ENCODE measurements at places on chromosomes 2 and 18.

DNA sequence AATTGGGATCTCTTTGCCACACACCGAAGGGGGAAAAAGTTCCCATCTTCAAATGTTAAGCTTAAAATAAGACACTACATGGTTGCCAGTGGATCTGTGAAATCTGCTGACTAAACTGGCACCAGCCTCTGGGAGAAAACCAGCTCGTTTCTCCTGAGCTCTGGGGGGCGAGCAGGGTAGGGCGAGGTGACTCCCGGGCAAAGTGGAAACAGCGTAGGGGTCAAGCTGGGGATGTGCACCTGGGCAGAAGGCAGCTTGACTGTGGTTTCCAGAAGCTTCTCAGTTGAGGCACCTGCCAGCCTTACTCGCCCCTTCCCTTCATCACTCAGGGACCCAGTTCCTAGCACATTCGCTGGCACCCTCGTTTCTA is 62.8 kb downstream of the SFXN5 start:
- DNase-seq = no peak

DNA sequence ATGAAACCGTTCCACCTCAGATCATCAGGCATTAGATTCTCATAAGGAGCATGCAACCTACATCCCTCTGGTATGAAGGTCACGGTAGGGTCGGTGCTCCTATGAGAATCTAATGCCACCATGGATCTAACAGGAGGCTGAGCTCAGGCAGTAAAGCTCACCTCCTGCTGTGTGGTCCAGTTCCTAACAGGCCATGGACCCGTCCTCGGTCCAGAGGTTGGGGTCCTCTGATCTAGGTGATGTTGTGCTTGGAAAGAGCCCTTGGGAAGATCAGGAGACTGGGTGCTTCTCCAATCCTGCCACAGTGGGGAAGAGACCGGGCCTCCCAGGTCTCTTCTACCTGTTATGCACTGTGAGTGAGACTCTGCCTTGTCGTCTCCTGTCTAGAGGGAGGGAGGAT is 104.6 kb downstream of the ACKR3 start:
- DNase-seq = no peak

- DNase-seq = no peak
Measured at GRCh38 chr18:31436825-31437224, 10.7 kb upstream of the DSG3 start.

- peak; percentile 92 for DNase-seq
Measured at GRCh38 chr18:8858888-8859511, 153.6 kb downstream of the MTCL1 start.

GRCh38 chr2:88950010-88950409 is 258.5 kb downstream of the RPIA start:
- DNase-seq = no peak

DNA sequence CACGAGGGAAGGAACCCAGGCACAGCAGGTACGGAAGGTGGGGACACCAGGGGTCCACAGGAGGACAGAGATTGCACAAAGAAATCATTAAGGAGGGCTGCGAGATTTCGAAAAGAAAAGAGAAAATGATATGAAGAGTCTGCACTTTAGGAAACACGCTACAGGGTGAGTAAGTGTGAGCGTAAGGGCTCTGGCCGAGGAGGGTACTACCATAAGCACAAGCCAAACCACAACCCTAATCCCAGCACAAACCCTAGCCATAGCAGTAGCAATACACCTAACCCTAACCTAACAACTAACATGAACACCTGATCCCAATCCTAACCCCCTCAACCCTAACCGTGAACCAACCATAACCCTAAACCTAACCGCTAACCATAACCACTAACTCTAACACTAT is 104.0 kb downstream of the ZNF516 start:
- DNase-seq = no peak

- no peak for DNase-seq
Measured at GRCh38 chr2:241096979-241097378, 5.1 kb downstream of the MTERF4 start.

DNA sequence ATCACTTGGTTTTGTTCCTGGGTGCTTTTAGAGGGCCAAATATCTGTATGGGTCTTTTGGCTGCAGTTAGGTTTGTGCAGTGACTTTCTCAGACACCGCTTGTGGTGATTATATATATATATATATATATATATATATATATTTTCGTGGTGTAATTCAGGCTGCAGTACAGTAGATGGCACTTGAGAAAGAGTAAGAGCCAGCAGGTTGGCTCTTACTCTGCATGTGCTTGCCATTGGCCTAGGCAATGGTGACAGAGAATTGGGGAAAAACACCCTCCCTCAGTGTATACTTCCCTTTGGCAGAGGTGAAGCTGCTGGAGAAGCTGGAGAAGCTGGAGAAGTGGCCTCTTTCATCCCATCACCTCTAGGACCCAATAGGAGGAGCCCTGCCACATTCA is 22.2 kb upstream of the MYL1 start:
- no peak for DNase-seq

- DNase-seq = peak; percentile 66
Measured at GRCh38 chr2:85933753-85934594, 45.2 kb upstream of the ST3GAL5 start.

GRCh38 chr18:8741532-8741931 is 36.2 kb downstream of the MTCL1 start:
- no peak for DNase-seq

- no peak for DNase-seq
Measured at GRCh38 chr2:102473631-102474030, 605 bp downstream of the SLC9A4 start.

- no peak for DNase-seq
Measured at GRCh38 chr18:13136904-13137669, 81.5 kb upstream of the LDLRAD4 start.

DNA sequence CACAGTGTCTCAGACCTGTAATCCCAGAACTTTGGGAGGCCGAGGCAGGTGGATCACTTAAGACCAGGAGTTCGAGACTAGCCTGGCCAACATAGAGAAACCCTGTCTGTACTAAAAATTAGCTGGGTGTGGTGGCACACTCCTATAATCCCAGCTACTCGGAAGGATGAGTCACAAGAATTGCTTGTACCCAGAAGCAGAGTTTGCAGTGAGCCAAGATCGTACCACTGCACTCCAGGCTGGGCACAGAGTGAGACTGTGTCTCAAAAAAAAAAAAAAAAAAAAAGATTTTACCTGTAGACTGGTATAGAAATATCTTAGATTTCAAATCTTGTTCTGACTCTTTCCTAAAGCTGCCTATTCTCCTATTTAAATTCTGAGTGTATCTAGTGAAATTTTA is 7.2 kb upstream of the KLHL29 start:
- no peak for DNase-seq

DNA sequence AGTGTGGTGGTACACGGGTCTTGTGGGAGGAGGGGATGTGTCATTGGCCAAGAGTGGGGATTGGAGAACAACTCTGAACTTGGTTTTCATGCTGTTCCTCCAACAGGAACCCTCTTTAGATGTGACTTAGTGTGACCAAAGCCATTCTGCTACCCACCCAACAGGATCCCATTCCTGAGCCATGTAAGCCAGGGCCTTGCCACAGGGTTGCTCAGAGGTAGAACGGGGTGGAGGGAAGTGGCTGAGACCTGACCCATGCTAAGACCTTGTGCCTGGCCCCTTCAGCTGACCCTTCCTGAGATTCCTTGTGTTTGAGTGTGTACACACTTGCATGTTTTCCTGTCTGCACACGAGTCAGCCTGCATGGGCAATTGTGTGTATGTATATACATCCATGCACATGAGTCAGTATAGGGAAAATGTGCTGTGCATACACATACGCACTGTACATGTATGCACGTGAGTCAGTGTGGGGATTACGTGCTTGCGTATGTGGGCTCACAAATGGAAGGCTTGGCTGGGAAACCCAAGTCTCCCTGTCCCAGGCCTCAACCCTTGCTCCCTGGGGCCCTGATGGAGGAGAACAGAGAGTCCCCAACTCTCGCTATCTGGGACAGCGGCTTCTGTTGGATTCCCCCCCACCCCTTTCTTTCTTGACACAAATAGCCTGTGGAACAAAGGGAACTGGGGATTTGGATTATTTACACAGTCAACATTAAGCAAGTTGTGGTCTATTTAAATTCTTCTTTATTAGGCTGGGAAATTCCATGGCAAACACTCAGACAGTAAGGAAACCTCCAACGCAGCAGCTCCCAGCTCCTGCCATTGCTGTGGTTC is 339.8 kb downstream of the DYSF start:
- no peak for DNase-seq

GRCh38 chr2:24421668-24422067 is 61.3 kb upstream of the ITSN2 start:
- no peak for DNase-seq

DNA sequence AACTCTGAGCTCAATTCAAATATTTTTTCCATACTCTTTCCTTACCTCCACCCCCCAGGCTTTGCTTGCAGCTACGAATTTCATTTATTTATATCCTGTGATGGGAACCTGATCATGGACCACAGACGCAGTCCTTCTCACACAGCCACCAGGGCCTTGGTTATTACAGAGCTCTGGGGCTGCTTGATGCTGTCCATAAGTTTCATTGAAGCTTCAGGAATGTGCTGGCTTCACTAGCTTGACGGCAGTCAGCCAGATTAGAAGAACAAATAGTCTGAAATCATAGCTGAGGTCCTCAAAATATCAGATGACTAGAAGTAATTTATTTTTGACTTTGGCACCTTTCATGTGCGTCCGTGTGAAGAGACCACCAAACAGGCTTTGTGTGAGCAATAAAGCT is 104.9 kb downstream of the VWA3B start:
- no peak for DNase-seq

DNA sequence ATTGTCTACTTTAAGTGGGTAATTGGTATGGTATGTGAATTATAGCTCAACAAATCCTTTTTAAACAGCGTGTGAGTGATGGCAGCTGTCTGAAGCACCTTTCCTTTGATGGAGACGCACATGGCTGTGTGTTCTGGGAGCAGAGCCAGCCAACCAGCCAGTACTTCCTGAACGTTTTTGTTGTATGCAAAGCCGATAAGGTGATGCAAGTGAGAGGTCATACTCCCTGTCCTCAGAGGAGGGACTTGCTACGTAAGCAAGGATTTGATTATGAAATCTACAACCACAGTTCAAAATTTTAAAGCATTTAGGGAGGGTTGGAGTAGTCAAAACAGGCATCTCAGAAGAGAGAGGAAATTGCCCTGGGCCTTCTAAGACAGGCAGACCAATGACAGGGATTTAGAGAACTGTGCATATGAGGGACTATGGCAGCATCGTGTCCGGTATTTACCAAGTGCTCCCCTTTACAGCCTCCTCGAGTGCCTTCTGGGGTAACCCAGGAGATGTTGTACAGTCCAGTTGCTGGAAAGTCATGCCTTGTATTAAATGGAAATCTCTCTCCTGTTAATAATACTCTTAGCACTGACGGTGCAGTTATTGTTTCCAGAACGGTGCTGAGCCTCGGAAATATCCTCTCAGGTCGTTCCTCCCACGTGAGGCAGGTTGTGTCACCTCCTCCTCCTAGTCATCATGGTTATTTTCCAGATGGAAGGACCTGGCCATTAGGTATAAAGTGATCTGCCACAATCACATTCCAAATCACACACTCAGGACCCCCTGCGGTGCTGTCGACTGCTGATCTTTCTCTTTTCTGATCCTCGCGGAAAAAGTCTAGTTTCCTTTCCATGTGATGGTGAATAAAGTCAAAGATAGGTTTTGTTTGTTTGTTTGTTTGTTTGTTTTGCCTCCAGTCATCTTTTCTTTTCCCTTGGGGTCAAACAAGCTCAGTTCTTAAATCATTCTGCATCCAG is 28.4 kb downstream of the ARHGEF4 start:
- DNase-seq = peak; percentile 1

DNA sequence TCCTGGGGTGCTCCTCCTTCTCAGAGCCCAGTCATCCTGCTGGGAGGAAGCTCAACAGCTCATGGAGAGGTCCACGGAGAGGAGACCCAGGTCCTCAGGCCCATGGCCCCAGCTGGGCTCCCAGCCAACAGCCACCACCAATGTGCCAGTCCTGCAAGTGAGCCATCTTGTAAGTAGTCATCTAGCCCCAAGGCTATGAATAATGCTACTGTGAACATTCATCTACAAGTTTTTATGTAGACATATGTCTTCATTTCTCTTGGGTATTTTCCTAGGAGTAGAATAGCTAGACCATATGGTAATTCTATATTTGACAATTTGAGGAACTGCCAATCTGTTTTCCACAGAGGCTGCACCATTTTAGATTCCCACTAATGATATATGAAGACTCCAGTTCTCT is 166.1 kb downstream of the MTCL1 start:
- DNase-seq = no peak

All from GM04503 (cell line).